ENCODE measurements at places on chromosomes 6 and 20.

DNA sequence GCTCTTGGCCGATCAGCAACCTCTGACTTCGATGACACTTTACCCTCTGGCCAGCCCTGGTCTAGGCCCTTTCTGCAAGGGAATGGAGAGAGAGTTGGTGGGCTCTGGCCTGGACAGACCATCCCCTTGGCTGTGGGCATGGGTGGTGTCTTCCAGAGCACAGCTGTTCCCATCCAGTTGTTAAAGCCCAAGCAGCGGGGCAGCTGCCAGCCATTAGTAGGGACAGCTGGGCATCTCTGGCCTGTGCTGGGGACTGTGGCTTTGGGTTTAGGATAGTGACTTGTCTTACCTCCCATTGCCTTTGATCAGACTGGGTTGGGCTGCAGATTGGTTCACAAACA lies 2.8 kb downstream of the CDC25B start:
- no peak for DNase-seq

- DNase-seq: no peak
These were observed 35.0 kb downstream of the RANBP9 start for GRCh38 chr6:13676551-13677156.

DNA sequence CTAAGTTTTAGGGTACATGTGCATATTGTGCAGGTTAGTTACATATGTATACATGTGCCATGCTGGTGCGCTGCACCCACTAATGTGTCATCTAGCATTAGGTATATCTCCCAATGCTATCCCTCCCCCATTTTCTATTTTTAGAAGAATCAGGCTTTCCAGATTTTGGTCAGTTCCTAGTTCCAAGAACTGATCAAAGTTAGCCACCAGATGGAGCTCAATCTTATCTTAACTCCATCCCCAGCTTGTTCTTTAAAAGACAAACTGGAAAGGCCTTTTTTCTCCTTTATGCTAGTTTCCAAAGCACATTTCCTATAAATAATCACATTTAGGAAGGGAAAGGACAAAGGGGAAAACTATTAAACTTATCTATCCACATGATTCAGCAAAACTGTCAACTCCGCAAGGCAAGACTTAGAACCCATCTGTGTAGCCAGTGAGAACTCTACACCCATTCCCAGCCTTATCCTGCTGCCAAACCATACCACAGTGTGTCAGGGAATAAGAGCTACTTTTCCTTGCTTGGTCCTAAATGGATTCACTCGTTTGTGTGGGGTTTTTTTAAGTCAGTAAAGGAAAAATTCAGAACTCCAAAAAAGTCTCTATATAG lies 22.8 kb upstream of the KHDC1 start:
- DNase-seq: no peak

DNA sequence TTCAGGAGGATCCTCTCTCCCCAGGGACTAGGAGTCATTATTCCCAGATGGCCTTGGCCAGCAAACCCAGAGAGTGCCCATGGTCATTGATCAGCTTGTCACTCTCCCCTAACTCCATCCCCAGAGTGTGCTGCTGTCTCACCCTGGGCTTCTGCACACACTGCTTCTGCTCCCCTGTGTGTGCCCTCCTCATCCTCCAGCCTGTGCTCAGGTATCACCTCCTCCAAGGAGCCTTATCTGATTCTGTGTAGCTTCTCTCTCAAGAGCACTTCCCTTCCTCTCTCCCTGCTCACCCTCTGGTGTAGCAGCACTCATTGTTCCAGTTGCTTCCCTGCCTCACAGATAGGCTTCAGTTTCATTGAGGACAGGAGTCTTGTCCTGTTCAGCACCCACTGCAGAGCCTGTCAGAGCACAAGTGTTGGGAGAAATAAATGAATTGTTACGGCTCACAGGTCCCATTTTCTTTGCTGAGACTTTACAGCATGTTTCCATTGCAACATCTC lies 102.4 kb downstream of the JAG1 start:
- DNase-seq: no peak

Data from germinal center (tissue), 1 donor.